Smooth muscle cell of the pulmonary artery (primary cell): ENCODE measurements at places on chromosomes 11 and 22. TPM values are rescaled to one million over a fixed set of nuclear protein-coding genes. Genes with fewer than 3 reads are reported as not detected.

Gene UBQLN3
- total RNA-seq: 0.10 and 0.26 TPM in 2 replicates

Gene TPST2
- total RNA-seq: 39.2 and 60.7 TPM in 2 replicates

Gene MISFA
- total RNA-seq: 0.43 and 0.52 TPM in 2 replicates

Gene RAB38
- 0.52 and 3.1 TPM in 2 replicates for total RNA-seq

Gene GPHA2
- not detected in 2 replicates for total RNA-seq

Gene CNTN5
- total RNA-seq: 0.30 and 1.1 TPM in 2 replicates

Gene ENTHD1
- total RNA-seq: not detected in 2 replicates

Gene FAM111B
- total RNA-seq: 2.0 and 4.2 TPM in 2 replicates

Gene MAJIN
- total RNA-seq: not detected in 2 replicates

Gene VSIG10L2
- not detected in 2 replicates for total RNA-seq

Gene OR52N2
- total RNA-seq: not detected in 2 replicates

Gene ADM2
- 3.5 and 7.9 TPM in 2 replicates for total RNA-seq

Gene DCDC1
- total RNA-seq: 0.07 and 0.26 TPM in 2 replicates

Gene RASGRP2
- total RNA-seq: 0.26 and 0.50 TPM in 2 replicates

Gene FCHSD2
- total RNA-seq: 23.7 and 24.7 TPM in 2 replicates

Gene SULT4A1
- total RNA-seq: 0.20 and 0.26 TPM in 2 replicates

Gene NEFH
- 0.20 and 0.53 TPM in 2 replicates for total RNA-seq

Gene HORMAD2
- not detected in 2 replicates for total RNA-seq

Gene TRIM49
- total RNA-seq: not detected in 2 replicates

Gene OR52A1
- total RNA-seq: not detected in 2 replicates

Gene POU2F3
- total RNA-seq: 0.03 and 0.07 TPM in 2 replicates

Gene PRODH
- under 0.01 and 0.03 TPM in 2 replicates for total RNA-seq

Gene P2RX6
- 10.2 and 20.8 TPM in 2 replicates for total RNA-seq

Gene YPEL1
- total RNA-seq: 1.2 and 1.6 TPM in 2 replicates

Gene SEC14L6
- 0.20 and 0.40 TPM in 2 replicates for total RNA-seq

Gene SAA1
- 28.7 TPM in 1 of 2 replicates, not detected in the other for total RNA-seq

Gene FAM227A
- 1.1 and 3.9 TPM in 2 replicates for total RNA-seq

Gene UQCR10
- 68.6 and 71.7 TPM in 2 replicates for total RNA-seq

Gene INSC
- 0.17 and 0.46 TPM in 2 replicates for total RNA-seq

Gene C22orf31
- total RNA-seq: not detected in 2 replicates

Gene IGF2
- total RNA-seq: 0.07 and 0.10 TPM in 2 replicates

Gene KRTAP5-1
- total RNA-seq: not detected in 2 replicates

Gene CSRP3
- total RNA-seq: 0.56 TPM in 1 of 2 replicates, not detected in the other

Gene NXPE1
- not detected in 2 replicates for total RNA-seq

Gene CTSW
- 0.07 TPM in 1 of 2 replicates, not detected in the other for total RNA-seq

Gene SLC17A6
- total RNA-seq: not detected in 2 replicates

Gene CDHR5
- not detected in 2 replicates for total RNA-seq

Gene DDX10
- 17.9 and 27.1 TPM in 2 replicates for total RNA-seq

Gene PANX3
- total RNA-seq: not detected in 2 replicates

Gene OR4D5
- not detected in 2 replicates for total RNA-seq

Gene ARL2
- 103 and 116 TPM in 2 replicates for total RNA-seq

Gene CECR2
- total RNA-seq: 0.03 TPM in 1 of 2 replicates, not detected in the other

Gene CCS
- total RNA-seq: 39.4 and 41.1 TPM in 2 replicates

Gene OR5B3
- not detected in 2 replicates for total RNA-seq

Gene RAG2
- total RNA-seq: not detected in 2 replicates
